Stimulated activated CD4-positive, alpha-beta T cell treated with anti-CD3 and anti-CD28 coated beads, Interleukin-2, amount 100 ng/mL, for 48 hours (primary cell): ENCODE measurements at places on chromosomes 7 and 10.

- DNase-seq, result no peak
Measured at GRCh38 chr10:100645613-100646392, 99.6 kb upstream of the PAX2 start.

DNA sequence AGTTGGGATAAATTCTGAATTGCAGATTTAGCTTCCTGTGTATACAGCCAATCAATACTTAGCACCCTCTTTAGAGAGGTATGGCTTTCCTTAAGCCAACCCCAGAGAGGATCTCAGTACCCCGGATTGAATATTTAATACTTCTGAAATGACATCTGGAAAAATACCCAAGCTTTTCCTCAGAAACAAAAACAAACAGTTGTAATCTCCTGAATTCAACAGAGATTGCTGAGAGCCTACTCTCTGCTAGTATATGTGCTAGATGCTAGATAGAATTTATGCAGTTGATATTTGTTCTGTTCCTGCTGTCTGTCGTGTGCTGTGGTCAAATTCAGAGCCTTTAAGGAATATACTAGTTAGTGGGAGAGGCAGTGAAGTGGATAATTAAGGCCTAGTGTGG, 21.1 kb downstream of the STARD3NL start:
- no peak for DNase-seq

- no peak for DNase-seq
Measured at GRCh38 chr7:48158404-48158803, 12.9 kb upstream of the ABCA13 start.

DNA sequence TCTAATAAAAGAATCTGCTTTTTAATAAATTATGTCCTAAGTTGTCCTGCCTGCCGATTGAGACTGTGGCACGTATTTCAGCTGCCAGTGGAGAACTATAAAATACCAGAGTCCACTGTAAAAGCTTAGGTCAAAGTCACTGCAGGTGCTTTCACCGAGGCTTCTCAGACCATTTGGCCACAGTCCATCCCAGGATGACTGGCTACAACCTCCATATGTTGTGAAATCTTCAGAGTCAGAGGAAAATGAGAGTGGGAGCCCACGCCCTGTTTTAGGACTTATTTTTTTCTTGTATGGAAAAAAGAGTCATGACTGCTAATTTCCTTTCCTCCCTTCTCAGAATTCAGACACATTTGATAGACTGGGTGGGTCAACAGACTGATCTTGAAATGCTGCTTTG, 182.9 kb downstream of the ANK3 start:
- no peak for DNase-seq

DNA sequence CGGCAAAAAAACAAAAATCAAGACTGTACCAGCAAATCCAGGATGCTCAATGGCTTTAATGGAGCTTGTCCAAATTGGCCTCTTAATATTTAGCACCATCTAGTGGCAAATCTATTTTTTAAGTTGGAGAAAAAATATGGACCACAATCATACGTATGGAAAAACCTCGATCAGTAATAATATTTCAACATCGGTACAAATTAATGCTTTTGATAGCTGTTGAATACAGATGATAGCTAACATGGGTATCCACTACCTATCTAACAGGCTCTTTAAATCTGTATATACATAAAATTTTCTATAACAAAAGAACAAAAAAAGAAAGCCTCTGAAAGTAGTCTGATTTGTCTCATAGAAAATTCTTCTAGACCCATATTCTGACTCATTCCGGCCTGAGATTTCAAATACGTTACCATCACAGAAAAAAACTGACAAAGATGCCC, 29.2 kb downstream of the COA1 start:
- DNase-seq, result no peak

DNA sequence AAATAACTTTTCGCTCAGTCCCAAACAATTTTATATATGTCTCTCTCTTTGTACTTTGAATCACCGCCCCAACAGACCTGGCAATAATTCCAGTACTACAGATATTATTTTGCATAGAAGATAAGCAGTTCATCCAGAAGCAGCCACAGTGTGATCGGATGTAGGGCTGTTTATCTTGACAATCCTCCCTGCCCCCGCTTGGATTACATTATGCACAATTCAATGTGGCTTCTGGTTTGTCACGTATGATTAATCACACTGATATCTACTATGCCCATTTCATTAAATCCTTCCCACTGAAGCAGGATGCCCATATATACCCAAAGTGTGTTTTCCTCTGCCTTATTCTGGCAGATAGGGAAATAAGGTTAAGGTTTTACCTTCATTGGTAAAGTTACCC, 115.2 kb downstream of the PDE1C start:
- no peak for DNase-seq

DNA sequence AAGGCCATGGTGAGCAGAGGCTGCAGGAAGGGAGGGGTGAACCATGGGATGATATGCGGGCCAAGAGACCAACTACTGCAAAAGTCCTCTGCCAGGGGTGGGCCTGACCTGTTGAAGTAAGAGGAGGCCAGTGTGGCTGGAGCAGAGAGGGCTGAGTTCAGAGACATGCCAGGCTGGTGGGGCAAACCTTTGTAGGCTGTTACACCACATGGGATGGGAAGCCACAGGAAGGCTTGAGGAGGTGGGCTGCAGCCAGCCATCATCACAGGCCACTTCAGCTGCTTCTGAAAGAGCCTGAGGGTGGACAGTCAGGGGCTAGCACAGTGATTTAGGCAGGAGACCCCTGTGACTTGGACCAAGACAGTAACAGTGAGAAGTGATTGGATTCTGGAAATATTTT, 20.3 kb downstream of the CXCL12 start:
- no peak for DNase-seq
